ENCODE measurements at places on chromosomes 6 and 20.

- no peaks in the 10 kb centered on the region for H3K36me3 ChIP-seq
- no peak overlapping the region for H3K27ac ChIP-seq
Observed at GRCh38 chr6:64220801-64221200, 585.2 kb downstream of the PHF3 start.

DNA sequence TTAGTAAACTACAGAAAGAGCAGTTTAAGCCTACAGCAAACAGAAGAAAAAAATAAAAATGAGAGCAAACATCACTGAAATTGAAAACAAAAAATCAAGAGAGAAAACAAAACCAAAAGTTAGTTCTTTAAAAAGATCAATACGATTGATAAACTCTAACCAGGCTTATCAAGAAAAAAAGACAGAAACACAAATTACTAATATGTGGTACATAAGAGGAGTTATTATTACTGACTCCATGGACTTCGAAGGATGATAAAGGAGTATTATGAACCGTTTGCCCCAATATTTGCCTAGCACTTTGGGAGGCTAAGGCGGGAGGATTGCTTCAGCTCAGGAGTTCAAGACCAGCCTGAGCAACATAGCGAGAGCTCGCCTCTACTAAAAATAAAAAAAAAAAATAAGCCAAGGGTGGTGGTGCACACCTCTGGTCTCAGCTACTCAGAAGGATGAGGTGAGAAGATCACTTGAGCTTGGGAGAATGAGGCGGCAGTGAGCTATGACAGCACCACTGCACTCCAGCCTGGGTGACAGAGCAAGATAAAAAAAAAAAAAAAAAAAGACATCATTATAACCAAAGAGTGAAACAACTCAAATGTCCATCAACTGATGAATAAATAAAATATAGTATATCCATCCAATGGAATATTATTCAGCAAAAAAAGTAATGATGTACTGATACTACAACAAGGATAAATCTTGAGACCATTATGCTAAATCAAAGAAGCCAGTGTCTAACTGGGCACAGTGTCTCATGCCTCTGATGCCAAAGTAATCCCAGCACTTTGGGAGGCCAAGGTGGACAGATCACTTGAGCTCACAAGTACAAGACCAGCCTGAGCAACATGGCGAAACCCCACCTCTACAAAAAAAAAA lies 12.9 kb downstream of the TRPC4AP start:
- no peaks in the 10 kb centered on the region for H3K4me1 ChIP-seq
- H3K27ac ChIP-seq, result no peak overlapping the region
- no peak for DNase-seq
- H3K36me3 ChIP-seq, result peaks cover 14% of the 10 kb centered on the region
- H3K27me3 ChIP-seq, result no peaks in the 10 kb centered on the region

DNA sequence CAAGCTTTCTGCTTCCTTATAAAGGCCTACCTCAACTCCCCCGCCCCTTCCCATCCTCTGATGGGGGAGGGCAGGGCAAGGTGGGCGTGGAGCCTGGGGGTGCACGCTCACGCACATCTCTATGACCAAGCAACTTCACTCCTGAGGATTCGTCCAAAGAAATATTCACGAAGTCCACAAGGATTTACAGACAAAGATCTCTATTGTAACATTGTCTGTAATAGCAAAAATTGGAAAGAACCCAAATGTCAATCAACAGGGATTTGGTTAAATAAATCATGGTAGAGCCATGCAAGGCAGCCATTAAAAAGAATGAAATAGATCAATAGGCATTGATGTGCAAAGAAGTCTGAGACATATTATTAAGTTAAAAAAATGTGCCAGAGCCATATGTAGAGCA lies 130.4 kb upstream of the AFDN start:
- H3K27ac ChIP-seq, result no peak overlapping the region
- no peak for DNase-seq
- no peaks in the 10 kb centered on the region for H3K27me3 ChIP-seq
- no peaks in the 10 kb centered on the region for H3K36me3 ChIP-seq
- H3K4me3 ChIP-seq, result no peak overlapping the region
- H3K4me1 ChIP-seq, result no peaks in the 10 kb centered on the region

GRCh38 chr6:170102038-170102437 lies 188.8 kb downstream of the DLL1 start:
- DNase-seq, result no peak
- H3K4me1 ChIP-seq, result no peaks in the 10 kb centered on the region

DNA sequence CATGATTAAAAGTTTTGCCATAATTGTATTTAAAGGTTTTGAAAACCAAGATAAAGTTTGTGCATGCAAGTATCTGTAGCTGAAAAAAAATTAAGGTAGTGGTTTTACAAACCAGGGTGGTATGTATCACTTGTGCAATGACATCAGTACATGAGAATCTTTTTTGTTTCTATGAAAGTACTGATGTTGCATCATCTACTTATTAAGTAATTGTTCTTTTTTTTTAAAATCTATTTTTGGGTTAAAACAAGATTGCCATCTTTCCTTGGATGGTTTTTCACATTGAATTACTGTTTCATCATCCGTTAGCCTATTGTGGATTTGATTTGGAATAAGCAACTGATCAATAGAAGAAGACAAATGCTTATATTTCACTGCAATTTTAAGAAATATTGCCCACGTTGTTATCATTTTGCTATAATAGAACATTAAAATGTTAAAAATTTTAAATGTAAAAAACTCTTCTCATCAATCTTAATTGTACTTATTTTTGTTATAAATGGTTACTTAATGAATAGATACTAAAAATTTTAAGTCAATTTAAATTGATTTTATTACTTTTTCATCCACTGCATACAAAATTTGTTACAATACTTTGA lies 39.8 kb upstream of the TAGAP start:
- H3K4me1 ChIP-seq, result no peaks in the 10 kb centered on the region
- no peak overlapping the region for H3K4me3 ChIP-seq
- no peak for DNase-seq
- no peak overlapping the region for H3K27ac ChIP-seq
- no peaks in the 10 kb centered on the region for H3K27me3 ChIP-seq

Data from tibial nerve (tissue), 4 donors.